ENCODE measurements at places on chromosomes 7 and 10.

- DNase-seq, result no peak
Measured at GRCh38 chr7:138023618-138024342, 21.9 kb upstream of the CREB3L2 start.

- DNase-seq, result no peak
Measured at GRCh38 chr10:123537188-123537961, 128.8 kb upstream of the GPR26 start.

DNA sequence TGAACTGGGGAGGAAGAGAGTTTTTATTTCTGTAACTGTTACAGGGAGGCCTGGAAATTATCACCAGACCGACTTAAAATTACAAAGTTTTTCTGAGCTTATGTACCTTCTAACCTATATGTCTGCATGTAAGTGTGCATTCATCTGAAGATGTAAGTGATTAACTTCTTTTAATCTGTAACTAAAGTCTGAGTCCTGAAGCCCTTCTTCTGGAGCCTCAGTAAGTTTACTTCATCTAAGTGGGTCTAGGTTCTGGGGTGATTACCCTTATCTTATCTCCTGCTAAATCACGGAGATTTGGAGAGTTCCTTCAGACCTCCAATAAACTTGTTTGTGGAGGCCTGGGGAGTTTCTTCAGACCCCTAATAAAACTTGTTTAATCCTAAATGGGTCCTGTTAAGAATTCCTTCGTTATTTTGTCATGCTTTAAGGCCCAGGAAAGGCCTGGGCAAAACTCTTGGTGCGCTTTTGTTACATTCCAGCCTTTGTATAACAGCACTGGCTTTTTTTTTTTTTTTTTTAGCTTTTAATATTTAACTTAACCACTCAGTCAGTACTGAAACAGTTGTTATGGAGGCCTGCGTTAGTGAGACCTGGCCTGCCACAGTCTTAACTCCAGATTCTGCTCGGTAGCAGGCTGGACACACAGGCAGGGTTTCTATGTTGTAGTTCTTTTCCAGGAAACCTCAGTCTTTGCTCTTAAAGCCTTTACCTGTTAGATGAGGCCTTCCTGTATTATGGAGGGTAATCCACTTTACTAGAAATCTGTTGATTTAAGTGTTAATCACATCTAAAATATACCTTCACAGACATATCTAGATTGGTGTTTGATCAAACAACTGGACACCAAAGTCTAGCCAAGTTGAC, 33.0 kb downstream of the TPST1 start:
- DNase-seq, result no peak

DNA sequence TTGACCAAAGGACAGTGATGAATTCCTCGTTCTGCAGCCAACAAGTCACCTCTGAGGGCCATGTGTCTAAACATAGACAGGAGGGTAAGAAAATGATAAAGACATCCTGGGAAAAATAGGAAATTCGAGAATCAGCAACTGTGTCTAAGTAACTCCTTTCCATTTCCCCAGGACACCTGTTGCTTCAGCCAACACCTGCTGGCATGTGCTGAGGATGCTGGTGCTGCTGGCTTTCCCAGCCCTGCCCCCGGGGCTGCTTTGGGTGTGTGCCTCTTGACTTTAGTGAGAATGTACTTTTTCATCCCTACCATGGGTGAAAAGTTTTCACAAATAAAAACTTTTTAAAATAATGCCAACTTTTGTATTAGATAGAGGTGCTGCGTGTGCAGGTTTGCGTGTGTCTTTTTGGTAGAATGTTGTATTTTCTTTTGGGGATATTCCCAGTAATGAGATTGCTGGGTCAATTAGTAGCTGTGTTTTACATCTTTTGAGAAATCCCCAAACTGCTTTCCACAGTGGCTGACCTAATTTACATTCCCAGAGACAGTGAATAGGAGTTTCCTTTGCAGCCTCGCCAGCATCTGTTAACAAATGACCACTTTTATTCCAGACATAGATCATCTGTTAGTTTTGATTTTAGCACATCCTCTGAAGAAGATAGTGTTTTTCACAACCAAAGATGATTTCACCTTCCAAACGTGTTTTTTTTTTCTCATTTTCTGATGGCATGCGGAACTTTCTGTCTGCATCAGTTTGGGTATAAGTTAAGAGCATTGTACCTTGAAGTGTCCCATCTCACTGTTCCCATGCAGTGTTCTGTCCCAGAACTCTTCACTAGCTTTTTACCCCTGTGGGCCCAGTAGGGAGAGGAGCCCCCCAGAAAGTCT, 104.2 kb upstream of the ACBD5 start:
- no peak for DNase-seq

GRCh38 chr7:29853072-29853471, 46.8 kb downstream of the WIPF3 start:
- no peak for DNase-seq

GRCh38 chr10:7407368-7408290, 3.2 kb downstream of the SFMBT2 start:
- DNase-seq, result no peak

GRCh38 chr7:147997636-147998035, 592.9 kb upstream of the C7orf33 start:
- DNase-seq, result no peak

GRCh38 chr10:123890756-123891143, 857 bp downstream of the CPXM2 start:
- peak; percentile 48 for DNase-seq

DNA sequence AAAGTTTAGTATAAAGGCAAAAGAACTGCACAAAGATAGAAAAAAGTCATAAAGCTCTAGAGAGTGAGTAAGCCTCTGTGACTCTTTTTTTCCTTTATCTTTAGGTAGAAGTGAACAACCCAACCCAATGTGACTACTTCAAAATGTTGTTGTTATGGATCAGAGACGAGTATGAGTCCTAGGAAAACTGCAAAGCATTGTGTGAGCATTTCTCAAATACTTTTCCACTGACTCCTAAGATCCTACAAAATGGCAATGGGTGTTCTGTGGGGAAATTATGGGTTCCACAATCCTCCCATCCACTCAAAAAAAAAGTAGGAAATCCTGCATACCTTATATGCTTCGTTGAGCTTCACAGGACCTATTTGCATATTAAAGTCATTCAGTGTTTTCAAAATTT, 177.1 kb downstream of the DGKI start:
- DNase-seq, result no peak

- no peak for DNase-seq
Measured at GRCh38 chr7:28474640-28475039, 62.3 kb downstream of the CREB5 start.

- DNase-seq, result no peak
Measured at GRCh38 chr7:85322252-85322651, 135.4 kb upstream of the SEMA3D start.

DNA sequence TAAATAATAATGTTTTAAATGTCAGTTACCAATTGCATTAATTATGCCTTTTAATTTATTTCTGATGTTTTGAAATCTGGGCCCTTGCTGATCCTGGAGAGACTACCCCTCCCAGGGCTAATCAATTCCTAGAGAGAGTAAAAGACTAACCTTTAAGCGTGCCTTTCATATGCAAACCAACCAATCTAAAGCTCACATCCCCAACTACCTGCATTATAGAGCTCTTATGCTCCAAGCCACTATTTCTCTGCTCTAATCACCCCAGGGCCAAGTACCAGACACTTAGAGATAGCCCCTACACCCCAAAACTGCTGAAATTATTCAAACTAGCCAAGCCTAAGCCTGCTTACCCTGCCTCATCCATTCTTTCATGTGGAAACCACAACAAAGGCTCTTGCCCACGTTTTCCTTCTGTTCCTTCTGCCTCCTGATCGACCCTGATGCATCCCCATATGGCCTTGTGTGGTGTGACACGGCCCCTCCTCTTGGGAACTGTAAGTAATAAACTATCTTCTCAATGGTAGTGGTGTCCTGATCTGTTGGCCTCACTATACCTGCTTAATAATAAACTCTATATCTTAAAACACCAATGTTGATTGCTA, 97.7 kb downstream of the HIBADH start:
- DNase-seq, result no peak

GRCh38 chr10:14727924-14728323, 46.8 kb downstream of the FAM107B start:
- no peak for DNase-seq

GRCh38 chr10:105328503-105329133, 687.5 kb downstream of the SORCS3 start:
- DNase-seq, result no peak

DNA sequence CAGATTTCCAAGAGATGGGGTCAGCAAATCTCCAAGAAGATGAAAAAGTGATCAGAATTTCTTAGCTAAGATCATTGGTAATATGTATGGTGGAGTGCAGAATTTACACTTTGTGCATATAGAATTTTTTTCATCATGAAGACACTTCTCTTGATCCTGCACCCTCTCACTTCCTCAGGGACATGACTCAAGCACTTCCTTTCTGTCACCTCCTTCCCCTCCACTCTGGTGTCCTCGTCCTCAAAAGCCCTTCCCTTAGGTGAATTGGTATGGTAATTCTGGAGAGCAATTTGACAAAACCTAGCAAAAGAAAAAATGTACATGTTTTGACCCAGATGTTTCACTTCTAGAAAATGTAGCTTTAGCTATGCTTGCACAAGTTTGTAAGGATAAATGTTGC, 18.1 kb downstream of the CALN1 start:
- no peak for DNase-seq

DNA sequence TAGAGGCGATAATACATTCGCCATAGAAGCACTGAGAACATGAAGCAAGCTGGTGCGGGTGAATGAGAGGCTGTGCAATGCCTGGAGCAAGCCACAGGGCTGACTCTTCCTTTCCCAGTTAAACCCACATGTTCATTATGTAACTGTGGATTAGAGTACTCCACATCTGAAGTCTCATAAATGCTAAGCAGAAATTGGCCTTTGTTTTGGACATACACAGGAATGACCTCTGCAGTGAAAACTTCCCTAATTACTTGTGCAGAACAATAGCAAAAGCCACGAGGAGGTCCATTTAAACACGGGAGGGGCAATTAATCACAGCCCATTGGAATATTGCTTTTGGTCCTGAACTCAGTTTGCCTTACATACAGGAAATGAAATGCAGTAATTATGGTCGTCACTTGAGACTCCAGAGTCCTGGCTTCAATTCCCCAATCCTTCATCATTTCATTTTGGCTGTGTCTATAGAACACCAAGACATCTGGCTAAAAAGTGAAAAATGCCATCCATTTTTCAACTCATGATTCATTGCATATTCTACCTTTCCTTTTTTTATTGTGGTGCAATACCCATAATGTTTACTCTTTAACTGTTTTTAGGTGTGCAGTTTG, 78.7 kb upstream of the CXCL12 start:
- DNase-seq, result peak; percentile 85

- no peak for DNase-seq
Measured at GRCh38 chr10:89382757-89383156, 4.9 kb downstream of the IFIT1B start.

DNA sequence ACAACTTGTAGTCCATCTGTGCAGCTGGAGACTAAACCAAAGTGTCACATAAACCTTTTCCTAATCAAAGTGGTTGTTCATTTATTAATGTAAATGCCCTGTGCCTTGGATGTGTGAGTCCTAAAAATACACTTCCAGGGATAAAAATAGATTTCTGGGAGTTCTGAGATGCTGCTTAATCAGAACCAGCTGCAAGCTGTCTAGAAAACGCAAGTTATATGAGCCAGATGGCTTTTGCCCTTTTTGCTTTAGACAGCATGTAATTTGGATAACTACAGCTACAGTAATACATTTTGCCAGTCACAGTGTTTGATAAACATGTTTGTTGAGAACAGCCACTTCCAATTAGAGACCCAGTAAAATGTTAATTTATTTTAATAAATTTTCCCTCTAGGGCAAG, 185.1 kb upstream of the PRPS1L1 start:
- DNase-seq, result peak; percentile 59

GRCh38 chr10:37479469-37479868, 354.1 kb downstream of the ANKRD30A start:
- no peak for DNase-seq

DNA sequence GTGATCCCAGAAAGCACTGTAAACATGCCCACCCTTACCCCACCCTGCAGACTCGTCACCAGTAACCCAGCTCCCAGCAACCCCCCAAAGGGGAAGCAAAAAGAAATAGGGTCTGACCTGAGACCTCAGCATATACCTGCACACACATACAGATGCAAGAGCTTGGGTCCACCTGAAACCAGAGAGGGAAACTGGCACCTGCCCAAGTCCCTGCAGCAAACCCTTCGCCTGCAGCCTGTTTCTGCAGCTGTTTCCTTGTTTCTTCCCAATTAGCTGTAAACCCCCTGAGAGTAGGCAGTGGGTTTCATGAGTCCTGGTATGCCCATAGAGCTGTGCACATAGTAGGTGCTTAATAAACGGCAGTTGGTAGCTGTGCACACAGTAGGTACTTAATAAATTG, 140.5 kb downstream of the FGFR2 start:
- DNase-seq, result no peak

GRCh38 chr7:105876964-105877601, 684 bp upstream of the ATXN7L1 start:
- DNase-seq, result peak; percentile 52

GRCh38 chr10:55168343-55168742, 367.3 kb upstream of the PCDH15 start:
- DNase-seq, result no peak

- peak; percentile 2 for DNase-seq
Measured at GRCh38 chr7:51011710-51012350, 229.1 kb upstream of the GRB10 start.

DNA sequence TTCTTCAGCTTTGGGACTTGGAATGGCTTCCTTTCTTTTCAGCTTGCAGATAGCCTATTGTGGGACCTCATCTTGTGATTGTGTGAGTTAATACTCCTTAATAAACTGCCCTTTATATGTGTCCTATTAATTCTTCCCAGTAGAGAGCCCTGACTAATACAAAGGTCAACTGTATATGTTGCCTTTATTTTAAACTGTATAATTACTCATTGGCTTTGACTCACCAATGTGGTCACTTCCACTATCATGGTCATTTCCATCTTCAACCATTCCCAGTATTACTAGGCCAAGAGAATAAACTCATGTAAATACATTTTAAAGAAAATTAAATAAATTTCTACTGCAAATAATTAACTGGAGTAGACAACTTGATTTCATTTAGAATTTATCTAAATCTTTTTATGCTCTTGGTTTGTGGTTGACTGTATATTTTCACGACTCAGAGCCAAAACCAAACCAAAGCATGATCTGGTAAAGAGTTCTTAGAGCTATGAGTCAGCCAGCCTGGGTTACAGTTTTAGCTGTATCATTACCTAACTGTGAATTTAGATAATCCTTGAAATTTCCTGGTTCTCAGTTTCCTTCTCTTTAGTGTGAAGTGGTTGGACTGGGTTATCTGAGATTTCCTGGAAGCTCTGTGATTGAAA, 188.4 kb downstream of the PPP1R3A start:
- DNase-seq, result peak; percentile 3

DNA sequence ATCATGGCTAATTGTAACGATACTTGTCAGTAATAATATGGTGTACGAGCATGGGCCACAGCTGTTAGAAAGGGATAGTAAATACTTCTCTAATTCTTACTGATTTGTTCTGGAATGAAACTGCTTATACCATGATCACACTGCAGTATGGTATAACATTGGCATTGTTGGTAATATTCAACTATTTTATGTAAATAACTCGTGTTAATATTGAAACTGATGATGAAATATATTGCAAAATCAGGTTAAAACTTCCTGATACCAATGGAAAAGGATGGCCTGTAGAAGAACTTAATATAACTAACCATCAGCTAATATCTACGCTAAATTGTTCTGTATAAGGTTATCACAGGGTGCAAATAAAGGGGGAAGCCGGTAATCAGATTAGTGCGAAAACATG, 10.3 kb downstream of the OR2A14 start:
- DNase-seq, result no peak

- DNase-seq, result no peak
Measured at GRCh38 chr7:51869452-51869851, 552.8 kb upstream of the COBL start.

GRCh38 chr10:100736144-100736808, 9.1 kb upstream of the PAX2 start:
- DNase-seq, result no peak
